ENCODE measurements at places on chromosomes 16 and 17.
A peak's percentile ranks its signal among the peaks of the same experiment; 100 is the strongest.

- no peak for DNase-seq
These were observed 921.9 kb upstream of the EEF2KMT start for GRCh38 chr16:6019490-6019991.

DNA sequence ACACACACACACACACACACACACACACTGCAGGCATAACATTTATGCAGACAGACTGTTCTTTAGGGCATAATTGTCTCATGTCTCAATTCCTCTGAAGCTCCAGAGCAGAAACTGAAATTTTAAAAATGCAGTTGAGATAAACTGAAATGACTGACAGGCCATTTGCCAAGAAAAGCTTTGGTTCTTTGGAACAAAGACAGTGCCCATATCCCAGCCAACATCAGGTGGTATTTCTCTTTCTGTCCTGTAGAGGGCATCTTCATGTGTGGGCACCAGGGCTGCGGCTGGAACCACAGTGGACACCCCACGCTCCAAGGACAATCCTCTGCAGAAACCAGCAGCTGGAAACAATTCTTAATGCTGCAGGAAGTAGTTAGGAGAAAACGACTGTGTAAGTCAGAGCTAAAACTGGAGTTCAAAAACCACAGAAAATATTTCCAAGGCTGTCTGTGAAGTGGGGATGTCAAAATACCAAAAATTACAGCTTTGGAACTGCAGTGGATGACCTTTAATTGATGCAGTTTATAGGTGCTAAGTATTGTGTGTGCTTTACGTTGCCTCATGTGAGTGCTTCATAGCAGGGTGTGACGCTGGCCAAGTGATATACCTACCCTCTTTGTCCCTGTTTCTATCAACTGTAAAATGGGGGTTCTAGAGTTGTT, 10.6 kb upstream of the MEFV start:
- DNase-seq = peak; percentile 10

DNA sequence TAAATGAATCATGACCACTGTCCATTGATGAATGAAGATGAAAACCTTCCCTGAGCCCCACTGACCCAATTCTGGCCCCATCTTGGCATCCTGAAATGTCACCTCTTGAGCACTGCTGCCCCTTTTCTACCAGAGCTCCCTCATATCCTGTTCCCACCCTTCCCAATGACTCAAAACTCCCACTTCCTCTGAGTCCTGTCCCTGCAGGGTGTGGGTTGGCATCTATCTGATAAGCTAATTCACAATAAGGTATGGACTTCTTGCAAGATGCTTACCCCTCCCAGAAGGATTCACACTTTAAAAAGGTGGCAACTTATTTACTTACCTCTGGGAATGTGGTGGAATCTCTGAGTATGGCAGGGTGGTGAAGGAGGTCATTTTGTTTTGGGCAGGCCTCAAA, 13.3 kb upstream of the CSNK2A2 start:
- DNase-seq = no peak

DNA sequence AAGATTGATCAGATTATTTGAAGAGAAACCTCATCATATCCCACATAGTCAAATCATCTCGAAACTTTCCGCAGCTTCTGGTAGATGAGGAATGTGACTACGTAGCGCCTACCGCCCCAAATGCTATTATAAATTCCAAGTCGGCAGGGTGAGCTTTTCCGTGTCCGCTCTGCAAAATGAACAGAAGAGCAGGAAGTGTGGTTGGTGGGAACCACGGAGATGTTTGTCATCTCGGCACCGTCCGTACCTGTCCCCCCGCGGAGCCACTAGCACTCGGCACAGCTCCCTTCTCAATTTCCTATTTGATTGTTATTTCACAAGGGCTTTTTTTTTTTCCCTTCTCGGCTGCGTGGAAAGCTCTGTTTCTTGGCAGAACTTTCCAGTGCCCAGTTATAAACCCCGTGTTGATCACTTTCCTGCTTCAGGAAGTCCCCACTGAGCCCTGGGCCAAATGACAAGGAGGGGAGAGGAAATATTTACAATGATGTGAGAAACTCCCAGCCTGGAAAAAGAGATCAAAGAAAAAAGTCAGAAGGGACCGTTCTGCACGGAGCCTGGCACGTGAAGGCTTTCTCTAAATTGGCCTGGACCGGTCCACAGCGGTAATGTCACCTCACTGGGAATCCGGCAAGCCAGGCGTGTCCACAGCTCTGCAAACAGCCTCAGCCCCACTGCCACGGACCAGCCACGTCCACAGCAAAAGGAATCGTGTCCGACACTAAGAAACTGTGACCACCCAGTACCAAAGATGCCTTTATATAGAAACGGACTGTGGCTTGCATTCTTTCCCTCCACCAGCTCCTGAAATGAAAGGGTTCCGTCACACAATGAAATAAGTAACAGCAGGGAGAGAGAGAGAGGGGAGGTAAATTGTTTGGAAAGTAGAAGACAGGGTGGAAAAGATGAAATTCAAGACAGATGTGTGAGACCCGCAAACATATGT, 65.0 kb downstream of the MRM3 start:
- no peak for DNase-seq

GRCh38 chr16:87350681-87351319, 32.8 kb downstream of the FBXO31 start:
- peak; percentile 38 for DNase-seq

GRCh38 chr16:66553223-66553622, 847 bp downstream of the CKLF start:
- no peak for DNase-seq

DNA sequence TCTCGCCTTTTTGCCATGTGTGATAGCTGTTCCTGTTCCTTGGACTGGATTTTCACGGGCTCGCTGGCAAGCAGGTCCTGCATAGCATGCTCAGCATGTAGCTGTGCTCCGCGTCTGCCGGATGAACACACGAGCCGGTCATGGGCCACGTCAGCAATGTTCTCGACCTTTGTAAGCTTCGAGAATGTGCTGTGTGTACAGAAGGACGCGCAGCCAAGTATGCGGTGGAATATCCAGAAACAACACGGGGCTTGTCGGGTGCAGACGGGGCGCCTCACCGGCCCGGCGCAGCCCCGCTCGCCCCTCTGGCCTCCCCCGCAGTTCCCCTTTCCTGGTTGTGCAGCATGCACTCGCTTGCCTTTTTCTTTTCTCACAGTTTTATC, 42.2 kb downstream of the RPTOR start:
- DNase-seq = no peak

GRCh38 chr16:57846078-57846697, 43.9 kb upstream of the KIFC3 start:
- no peak for DNase-seq

- DNase-seq = no peak
These were observed 28.2 kb downstream of the TNFRSF13B start for GRCh38 chr17:16943541-16944333.

DNA sequence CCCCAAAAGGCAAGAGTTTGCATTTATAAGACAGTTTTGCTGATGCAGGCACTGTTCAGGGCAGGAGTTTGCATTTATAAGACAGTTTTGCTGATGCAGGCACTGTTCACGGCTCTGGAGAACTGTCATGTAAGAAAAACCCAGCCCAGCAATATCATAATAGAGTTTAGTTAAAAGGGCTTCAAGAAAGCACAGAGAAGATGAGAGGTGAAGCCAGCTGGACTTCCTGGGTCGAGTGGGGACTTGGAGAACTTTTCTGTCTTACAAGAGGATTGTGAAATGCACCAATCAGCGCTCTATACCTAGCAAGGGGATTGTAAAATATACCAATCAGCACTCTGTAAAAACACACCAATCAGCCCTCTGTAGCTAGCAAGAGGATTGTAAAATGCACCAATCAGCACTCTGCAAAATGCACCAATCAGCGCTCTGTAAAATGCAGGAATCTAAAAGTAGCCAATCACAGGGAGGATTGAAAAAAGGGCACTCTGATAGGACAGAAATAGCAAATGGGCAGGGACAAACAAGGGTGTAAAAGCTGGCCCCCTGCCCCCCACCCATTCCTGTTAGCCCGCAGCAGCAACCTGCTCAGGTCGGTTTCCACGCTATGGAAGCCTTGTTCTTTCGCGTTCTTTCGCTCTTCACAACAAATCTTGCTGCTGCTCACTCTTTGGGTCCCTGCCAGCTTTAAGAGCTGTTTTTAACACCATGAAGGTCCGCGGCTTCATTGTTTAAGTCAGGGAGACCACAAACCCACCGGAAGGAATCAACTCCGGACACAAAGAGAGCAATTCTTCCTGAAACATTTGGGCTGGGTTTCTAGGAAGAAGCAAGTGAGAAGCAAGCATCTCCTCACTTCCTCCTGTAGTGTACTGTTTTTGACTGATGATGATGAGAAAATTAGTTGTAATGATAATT, 1.8 kb upstream of the CBX1 start:
- no peak for DNase-seq

GRCh38 chr17:32875230-32875917, 1.6 kb downstream of the MYO1D start:
- DNase-seq = no peak

DNA sequence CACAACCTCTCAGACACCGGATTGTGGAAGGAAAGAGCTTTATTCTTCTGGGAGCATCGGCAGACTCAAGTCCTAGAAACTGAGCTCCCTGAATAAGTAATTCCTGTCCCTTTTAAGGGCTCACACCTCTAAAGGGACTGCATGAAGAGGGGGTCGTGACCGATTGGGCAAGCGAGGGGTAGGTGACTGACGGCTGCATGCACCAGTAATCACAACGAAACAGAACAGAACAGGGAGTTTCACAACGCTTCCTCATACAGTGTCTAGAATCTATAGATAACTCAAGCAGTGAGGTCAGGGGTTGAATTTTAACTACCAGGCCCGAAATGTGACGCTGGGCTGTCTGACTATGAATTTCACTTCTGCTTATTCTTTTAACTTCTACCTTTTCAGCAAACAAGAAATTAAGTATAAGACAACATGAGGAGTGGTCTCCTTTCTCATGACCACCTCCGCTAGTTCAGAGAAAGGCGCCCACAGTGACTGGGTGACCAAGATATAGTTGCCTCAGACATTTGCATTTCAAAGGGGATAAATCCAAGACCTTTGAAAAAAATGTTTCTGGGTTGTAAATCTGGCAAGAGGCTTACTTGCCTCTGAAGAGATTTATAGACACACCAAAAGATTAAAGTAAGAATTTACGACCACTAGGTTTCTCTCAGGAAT, 88.4 kb upstream of the ATF7IP2 start:
- DNase-seq = peak; percentile 10

GRCh38 chr17:79082311-79083190, 7.9 kb downstream of the ENGASE start:
- peak; percentile 38 for DNase-seq

DNA sequence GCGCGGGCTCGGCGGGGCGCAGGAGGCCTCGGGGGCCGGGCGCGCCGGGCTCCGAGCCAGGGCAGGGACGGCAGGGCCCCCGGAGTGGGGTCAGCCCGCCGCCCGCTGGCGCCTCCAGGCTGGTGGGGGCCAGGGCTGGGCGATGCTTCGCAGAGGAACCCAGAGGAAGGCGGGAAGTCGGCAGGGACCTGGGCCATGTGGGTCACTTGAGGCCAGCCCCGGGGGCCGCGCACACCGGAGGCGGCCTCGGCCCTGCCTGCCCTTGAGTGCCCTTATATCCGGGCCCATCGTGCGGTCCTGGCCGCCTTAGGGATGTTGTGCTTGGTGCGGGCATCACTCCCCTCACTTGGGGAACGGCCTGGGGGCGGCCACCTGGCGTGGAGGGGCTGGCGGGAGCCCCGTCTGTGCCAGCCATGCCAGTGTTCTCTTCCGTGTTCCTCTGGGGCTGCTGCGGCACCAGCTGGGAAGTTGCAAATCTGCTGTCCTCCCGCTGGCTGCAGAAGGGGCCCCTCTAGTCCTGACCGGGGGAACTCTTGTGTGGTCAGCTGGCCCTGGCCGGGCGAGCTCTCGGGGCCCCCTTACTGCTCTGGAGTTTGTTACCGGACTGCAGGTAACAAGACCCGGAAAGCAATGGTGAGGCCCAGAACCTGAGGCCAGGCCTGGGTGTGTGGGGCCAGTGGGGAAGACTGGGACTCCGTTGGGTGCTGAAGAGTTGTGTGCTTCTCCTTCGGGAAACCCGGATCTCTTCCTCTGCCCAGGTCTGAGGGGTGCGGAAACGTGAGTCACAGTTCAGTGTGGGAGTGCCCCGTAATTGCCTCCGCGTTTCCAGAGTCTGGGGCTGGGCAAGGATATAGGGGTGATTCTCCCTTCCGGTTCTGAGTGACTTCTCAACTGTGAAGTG, 849 bp downstream of the CAPN15 start:
- no peak for DNase-seq

DNA sequence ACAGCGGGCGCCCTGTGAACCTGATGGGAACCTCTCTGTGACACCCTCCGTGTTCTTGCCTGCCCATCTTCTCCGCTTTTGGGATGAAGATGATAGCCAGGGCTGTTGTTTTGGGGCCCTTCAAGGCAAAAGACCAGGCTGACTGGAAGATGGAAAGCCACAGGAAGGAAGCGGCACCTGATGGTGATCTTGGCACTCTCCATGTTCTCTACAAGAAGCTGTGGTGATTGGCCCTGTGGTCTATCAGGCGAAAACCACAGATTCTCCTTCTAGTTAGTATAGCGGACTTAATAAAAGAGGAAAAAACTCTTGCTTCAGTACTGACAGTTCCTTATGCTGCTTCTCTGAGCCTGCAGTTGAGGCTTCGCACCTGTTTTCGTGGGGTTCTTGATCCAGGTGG, 10.5 kb downstream of the CDK5RAP3 start:
- no peak for DNase-seq

GRCh38 chr17:20141198-20141972, 132.2 kb downstream of the SPECC1 start:
- no peak for DNase-seq

GRCh38 chr17:37761059-37761458, 16.2 kb upstream of the HNF1B start:
- DNase-seq = no peak

DNA sequence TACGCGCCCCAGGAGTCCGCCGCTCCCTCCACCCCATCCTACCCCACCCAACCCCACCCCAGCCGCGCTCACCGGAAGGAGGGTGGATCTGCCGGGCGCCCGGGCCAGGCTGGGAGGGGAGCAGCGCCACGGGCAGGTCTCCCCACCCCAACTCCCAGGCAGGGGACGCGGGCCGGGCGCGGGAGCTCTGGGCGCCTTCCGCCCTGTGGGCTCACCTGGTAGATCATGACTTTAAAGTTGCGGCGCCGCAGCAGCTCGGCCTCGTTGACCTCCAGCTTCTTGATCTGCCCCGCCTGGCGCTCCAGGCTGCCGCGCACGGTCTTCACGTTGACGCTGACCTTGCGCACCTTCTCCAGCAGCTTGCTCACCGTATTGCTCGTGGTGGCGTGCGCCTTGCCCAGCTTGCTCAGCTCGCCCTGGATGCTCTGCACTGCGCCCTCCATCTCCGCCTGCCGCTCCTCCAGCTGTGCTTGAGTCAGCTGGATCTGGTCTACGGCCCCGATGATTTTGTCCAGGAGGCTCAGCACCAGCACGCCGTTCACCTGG, 571 bp downstream of the CAVIN1 start:
- DNase-seq = no peak
